ENCODE measurements at places on chromosomes 2 and 18. TPM values are rescaled to one million over a fixed set of nuclear protein-coding genes. Genes with fewer than 3 reads are reported as not detected.

The PDE1A gene
- total RNA-seq, result 9.2 TPM

The AGXT gene
- not detected for total RNA-seq

The EFHD1 gene
- total RNA-seq, result 10.1 TPM

The G6PC2 gene
- not detected for total RNA-seq

The WNT10A gene
- total RNA-seq, result 8.0 TPM

The PLA2R1 gene
- 9.2 TPM for total RNA-seq

The CNGA3 gene
- 0.44 TPM for total RNA-seq

The OTOS gene
- total RNA-seq, result not detected
